DMS 273 treated with DMSO at 0.1 percent for 48 hours (cell line): ENCODE measurements at places on chromosomes 12 and 14.

DNA sequence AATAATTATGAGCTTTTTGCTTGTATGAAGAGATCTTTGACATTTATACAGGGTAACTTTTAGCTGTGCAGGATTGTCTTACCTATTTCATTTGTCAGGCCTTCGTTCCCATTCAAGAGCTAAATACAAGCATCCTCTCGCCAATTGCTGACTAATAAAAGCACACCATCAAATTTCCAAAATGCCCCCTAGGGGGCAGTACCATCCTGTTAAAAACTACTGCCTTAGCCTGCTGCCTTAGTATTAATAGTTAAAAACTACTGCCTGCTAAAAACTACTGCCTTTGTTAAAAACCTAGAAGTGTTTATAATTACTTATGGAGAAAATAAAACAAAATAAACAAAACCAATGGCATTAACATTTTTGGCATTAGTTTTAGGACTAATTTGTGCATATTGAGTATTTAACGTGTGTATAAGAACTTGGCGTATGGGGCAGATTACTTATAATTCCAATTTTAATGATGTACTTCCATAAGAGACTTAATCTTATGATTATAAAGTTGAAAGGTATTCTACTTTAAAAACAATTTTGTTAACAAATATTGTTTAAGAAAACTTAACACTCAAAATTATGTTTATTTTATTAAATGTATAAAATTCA lies 3.0 kb upstream of the IFI27L2 start:
- peak; percentile 56 for DNase-seq

DNA sequence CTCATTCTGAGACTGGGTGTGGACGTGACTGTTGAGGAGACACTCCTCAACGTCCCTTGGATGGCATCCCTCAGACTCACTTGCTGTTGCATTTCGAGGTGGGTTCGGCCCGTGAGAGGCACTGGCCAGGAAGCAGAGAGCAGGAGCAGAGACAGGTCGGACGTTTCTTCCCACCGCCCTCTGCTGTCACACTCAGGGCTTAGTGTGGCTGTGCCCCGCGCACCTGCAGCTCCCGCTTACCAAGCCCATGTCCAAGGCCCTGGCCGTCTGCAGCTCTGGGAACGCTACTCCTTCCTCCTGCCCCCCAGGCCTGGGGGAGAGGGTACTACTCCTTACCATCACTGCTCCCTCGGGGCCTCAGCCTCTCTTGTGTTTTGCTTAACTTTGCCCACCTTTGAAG lies 29.8 kb upstream of the PIWIL1 start:
- DNase-seq: no peak

DNA sequence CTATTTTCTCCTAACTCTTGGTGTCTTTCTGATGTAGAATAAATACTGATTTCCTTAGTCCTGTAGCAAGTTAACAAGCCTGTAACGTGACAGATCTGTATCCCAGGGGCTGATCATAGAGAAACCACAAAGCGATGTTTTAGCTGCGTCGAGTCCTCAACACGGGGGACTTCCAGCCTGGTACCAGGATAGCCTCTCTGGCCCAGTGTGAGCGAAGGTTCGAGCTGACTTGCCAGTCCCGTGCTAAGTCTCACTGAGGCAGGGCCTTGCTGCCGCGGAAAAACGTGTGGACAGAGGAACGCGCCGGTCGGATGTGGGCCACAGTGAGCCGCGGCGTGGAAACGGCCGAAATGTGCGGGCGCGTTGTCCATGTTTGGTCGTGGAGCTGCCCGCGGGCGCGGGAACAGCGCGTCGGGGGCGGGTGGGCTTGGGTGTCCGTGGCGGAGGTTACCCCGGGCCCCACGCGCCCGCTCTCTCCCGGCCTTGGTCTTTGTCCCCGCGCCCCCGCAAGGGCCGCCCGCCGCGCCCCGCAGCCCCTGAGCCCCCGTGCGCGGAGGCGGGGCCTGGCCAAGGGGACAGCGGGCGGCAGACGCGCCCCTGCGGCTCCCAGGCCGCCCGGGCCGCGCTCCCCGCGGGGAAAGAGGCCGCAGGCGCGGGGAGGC lies 531 bp upstream of the EML1 start:
- no peak for DNase-seq

GRCh38 chr12:57454566-57455373 lies at the start of gene INHBE:
TSS of gene INHBE (plus strand) at chr12:57455307. CDS start at chr12:57455537, 230 bp downstream.
- peak; percentile 83 for DNase-seq
